Hypothalamus (tissue), 51 donors: ENCODE measurements at places on chromosomes 12 and 14.

GRCh38 chr12:12399776-12400305 lies 43.0 kb downstream of the BORCS5 start:
- no peak for DNase-seq

- no peak for DNase-seq
Observed at GRCh38 chr12:75850721-75851462, 180.7 kb downstream of the PHLDA1 start.

DNA sequence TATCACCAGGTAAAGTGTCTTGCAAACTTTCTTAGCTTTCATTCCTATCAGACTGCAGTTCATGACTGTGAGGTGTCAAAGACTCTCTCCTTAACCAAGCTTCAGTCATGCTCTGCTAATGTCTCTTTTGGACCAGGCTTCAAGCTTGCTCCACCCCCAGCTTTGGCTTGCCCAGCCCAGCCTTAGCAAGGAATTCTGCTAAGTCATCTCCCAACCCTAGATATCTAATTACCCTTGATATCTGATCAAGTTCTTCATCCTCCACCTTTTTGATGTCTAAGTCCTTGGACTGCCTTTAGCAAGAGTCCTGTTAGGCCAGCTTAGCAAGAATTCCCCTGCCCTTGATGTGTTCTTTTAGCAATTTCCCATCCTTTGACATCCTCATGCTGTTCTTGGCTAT lies 108.9 kb upstream of the FGD4 start:
- no peak for DNase-seq

DNA sequence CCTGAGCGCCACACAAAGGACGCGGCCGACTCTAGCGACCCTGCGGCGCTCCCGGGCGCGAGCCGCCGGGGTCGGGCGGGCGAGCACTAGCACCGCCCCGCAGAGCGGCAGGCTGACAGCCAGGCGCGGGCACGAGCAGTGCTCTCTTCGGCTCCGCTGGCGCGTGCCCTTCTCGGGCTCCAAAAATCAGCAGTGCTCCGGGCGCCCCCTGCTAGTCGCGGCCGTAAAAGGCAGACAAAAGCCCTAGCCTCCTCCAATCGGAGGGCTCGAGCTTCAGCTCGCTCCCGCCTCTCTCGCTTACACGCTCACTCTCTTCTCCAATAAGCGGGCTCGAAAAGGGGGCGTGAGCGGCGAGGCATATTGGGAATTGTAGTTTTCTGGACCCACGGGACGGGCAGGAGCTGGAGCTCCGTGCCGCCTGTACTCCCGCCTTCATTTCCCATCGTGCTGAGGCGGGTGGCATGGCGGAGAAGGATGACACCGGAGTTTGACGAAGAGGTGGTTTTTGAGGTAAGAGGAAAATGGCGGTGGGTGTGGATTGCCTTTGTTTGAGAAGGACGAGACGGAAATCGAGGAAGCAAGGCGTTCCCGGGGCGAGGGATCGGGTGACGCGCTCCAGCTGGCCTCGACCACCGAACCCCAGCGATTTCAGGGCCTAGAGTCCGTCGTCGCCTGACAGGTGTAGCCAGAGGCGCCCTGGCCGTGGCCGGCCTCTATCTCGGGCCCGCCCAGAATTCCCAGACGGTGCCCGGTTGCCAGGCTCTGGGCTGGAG lies at the start of the genes FGD6 and VEZT:
Gene FGD6 (minus strand): TSS at position 91 of the 773 bp plus-strand sequence. CDS start 227 bp downstream, outside the sequence.
Gene VEZT (plus strand): TSS at position 431 of the 773 bp plus-strand sequence. CDS start 44 bp downstream, at position 475.
- DNase-seq: peak; percentile 86

DNA sequence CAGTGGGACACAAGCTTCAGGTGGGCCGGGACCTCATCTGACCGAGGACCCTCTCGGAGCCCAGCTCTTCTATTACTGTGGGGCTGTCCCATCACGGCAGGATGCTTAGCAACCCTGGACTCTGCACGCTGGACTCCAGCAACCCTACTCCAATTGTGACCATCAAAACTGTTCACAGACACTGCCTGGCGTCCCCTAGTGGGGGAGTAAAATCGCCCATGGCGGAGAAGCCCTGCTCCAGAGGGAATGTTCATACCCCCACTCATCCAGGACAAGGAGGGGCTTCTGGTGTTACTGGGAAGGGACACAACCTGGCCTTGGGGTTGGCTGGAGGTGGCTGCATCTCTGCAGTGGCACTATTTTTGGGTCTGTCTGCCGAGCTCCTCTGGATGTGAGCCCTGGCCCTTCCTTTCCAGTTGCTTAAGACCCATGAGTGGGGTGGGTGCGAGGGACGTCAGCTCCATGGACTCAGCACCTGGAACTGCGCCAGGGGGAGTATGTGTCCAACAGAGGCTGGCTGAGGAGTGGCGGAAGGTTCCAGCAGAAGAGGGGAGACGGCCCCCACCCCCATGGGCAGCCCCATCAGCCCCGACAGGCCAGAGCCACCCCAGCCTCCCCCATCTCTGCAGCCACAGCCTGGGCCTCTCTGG lies 103.8 kb downstream of the RFLNA start:
- DNase-seq: peak; percentile 36

DNA sequence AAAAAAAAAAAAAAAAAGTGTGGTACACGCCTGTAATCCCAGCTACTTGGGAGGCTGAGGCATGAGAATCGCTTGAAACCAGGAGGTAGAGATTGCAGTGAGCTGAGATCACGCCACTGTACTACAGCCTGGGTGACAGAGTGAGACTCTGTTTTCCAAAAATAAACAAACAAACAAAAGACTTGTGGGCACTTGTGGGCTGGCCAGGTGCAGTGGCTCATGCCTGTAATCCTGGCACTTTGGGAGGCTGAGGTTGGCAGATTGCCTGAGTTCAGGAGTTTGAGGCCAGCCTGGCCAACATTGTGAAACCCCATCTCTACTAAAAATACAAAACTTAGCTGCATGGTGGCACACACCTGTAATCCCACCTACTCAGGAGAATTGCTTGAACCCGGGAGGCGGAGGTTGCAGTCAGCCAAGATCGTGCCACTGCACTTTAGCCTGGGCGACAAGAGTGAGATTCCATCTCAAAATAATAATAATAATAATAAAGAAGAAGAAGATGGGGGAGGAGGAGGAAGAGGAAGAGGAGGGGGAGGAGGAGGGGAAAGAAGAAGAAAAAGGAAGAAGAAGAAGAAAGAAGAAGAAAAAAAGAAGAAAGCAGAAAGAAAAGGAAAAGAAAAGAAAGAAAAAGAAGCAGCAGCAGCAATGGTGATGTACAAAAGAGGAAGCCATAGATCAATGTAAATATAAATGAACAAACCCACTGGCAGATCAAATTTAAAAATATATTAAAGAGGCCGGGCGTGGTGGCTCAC lies 27.9 kb upstream of the CCNT1 start:
- DNase-seq: no peak

- no peak for DNase-seq
Observed at GRCh38 chr14:88831284-88831683, 6.8 kb downstream of the TTC8 start.

- DNase-seq: no peak
Observed at GRCh38 chr12:130227641-130228040, 65.4 kb downstream of the FZD10 start.
